Activated naive CD4-positive, alpha-beta T cell (primary cell): ENCODE measurements at places on chromosomes 3 and 15.

GRCh38 chr3:52705438-52705687, 228 bp downstream of the GLT8D1 start:
- peak; percentile 55 for DNase-seq

- DNase-seq = no peak
Measured at GRCh38 chr3:165466856-165467255, 270.7 kb upstream of the SLITRK3 start.

DNA sequence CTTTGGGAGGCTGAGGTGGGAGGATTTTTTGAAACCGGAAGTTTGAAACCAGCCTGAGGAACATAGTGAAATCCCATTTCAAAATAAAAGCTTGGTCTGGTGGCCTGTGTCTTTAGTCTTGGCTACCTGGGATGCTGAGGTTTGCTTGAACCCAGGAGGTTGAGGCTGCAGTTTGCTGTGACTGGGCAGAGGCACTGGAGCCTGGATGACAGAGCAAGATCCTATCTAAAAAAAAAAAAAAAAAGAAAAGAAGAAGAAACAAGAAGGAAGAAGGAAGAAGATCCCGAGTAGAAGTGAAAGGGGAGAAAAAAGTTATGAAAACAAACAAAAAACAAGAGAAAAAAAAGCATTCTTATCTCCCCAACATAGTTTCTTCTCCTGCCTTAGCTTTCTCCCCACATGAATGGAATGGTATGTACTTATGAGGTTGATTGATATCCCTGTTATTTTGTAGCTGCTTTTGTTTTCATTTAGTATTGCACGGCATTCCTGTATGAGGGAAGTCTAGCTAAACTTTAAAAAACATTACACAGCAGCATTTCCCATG, 42.4 kb downstream of the TMEM40 start:
- no peak for DNase-seq

GRCh38 chr3:122794779-122795673, at the start of gene SLC49A4:
SLC49A4 (plus strand) TSS chr3:122795069; CDS start chr3:122795193, 124 bp downstream.
- DNase-seq = no peak

DNA sequence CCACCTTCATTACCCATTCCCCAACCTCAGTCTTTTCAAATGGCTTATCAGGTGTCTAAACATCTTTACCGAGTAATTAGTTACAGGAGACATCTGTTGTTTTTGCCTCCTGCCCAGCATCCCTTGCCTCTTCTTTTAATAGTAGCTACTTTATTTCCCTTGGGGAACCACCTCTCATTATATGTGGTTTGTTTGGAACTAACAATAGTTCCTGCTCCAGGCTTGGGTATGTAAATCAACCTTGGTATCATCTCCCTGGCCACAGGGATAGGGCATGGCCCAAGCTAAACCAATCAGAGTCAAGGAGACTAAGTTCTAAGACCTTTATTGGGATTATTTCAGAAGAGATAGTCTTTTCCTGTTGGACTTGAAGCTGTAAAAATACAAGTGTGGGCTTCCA, 76.6 kb downstream of the ETV5 start:
- DNase-seq = no peak

DNA sequence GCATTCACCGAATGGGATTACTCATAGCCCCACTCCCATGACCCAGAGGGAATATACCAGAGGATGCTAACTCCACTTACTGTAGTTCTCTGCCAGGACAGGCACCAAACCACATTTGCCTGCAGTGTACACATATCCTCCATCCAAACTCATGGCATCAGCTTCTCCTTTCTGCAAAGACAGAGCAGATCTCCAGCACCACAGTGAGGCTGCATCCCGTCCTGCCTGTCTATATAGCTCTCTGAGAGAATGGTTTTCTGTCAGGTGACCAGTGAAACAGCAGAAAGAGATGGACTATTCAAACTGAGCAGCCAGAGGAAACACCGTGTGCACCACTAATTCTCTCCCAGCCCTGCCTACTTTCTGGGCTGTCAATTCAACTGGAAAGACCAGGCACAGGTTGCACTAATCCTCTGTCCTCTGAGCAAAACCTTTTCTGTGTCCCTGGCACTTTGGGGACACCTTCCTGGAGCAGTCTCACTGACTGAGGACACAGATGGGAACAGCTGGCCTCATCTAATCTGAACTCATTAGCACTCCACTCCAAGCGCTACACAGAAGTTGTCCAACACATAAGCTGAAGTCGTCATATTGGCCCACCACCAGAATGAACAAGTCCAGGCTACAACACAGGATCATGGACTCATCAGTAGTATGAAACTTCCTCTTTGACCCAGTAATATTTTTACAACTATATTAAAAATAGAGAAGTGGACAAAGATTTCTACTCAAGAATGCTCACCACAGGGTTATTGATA, 17.3 kb downstream of the LTF start:
- no peak for DNase-seq

- no peak for DNase-seq
Measured at GRCh38 chr3:186369217-186369616, 7.2 kb upstream of the DGKG start.

DNA sequence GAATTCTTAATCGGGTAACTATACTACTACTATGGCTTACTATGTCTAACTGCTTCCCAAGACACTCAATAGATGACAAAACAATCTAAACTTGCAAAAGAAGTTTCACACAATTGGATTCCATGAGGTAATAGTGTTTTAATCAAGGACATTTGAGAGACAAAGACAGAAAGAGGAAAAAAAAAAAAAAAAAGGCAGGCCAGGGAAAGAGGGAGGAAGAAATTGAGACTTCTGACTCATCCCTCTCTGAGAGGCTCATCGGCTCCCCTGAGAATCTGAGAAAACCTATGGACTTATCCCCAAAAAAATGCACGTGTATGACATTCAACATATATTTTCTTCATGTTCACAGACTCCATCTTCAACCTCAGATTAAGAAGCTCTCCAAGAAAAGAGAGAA, 61.0 kb downstream of the SCAPER start:
- no peak for DNase-seq

DNA sequence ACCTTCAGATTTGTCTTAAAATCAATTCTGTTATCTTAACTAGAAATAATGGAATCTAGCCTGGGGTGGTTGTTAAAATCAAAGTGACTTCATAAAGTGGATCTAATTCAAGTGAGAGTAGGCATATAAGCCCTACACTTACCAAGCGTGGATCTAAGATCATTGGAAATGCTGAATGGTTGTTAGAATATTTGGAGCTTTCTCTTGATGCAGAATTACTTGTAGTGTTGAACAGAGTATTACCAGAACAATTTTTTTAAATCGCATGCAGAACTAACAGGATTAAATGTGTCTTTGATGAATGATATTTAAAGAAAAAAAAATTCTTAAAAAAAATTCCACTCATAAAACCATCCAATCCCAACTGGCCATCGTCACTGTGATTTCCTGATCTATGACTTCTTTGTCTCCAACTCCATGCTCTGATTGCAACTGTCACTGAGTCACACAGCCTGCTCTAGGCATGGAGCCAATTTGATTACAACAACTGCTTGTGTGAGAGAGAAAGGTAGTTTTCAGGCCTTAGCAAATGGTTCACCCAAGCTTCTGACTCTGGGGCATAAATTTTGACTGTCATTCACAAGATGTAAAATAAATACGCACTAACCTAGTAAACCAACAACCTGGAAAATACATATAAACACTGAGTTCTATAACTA, 25.9 kb upstream of the SPRED1 start:
- DNase-seq = no peak

DNA sequence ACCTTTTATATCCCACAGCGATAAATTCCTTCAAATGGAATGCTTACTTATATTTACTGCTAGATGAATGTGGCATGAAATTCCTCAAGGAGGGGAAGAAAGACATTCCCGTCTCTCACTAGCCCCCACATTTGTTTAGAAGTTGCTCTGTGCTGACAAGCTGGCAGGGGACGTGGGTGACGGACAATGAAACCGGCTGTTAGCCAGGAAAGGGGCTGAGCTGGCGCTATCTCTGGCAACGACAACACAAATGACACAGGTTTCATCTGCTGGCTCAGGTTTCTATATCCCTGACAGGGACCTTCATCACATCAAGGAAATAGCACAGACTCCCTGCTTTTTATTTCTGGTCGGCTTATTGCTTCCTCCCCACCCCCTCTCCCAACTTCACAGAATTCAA, 15.8 kb downstream of the RUVBL1 start:
- DNase-seq = no peak

DNA sequence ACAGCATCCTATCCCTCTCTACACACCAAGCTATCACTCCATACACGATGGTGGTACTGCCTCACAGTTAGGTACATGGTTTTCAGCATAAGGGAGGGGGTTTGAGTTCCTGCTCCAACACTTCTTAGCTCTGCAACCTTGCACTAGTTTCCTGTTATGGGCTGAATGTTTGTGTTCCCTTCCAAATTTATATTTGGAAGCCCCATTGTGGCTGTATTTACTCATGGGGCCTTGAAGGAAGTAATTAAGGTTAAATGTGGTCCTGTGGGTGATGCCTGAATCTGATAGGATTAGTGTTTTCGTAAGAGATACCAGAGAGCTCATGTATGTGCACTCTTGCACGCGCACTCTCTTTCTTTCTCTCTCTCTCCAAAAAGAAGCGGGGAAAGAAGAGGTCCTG, 259.4 kb downstream of the RORA start:
- no peak for DNase-seq

DNA sequence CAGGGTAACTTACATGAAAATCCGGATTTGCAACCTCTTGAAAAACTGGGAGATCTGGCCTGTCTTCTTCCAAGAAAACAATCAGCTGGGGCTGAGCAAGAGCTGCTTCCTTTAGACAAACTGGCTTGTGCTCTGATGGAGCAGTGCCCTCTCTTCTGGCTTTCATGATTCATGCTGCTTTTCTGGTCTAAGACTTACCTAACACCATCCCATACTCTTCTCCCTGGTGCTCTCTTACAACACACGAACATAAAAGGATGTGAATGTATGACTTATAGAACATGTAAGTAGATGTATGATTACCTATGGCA, 9.9 kb downstream of the TJP1 start:
- DNase-seq = no peak

- no peak for DNase-seq
Measured at GRCh38 chr3:61820306-61820992, 259.1 kb downstream of the PTPRG start.

- no peak for DNase-seq
Measured at GRCh38 chr15:79221696-79222095, 60.8 kb upstream of the ANKRD34C start.

GRCh38 chr15:96053031-96053780, 277.3 kb upstream of the NR2F2 start:
- DNase-seq = no peak

DNA sequence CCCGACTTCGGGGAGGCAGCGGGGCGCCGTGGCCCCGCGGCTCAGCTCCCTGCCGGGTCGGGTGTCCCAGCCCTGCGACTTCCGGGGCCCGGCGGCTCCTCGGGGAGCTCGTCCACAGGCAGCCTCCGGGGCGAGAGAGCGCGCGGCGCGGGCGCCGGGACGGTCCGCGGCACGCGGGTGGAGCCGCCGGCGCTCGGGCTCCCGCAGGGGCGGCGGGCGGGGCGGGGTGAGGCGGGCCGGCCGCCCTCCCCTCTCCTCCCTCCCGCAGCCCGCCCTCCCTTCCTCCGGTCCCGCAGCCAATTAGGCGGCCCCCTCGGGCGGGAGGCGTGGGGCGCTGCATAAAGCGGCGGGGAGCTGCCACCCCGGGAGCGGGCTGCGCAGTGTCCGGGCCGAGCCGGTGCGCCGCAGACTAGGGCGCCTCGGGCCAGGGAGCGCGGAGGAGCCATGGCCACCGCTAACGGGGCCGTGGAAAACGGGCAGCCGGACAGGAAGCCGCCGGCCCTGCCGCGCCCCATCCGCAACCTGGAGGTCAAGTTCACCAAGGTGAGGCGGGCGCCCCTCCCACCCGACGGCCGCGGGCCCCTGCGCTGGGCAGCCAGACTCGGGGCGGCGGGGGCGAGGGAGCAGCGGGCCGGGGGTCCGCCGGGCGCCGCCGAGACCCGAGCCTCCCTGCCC, at the start of gene ALDH1A3:
TSS of gene ALDH1A3 (plus strand) at position 368 of the 675 bp plus-strand sequence. CDS start at position 445, 77 bp downstream.
- DNase-seq = no peak

DNA sequence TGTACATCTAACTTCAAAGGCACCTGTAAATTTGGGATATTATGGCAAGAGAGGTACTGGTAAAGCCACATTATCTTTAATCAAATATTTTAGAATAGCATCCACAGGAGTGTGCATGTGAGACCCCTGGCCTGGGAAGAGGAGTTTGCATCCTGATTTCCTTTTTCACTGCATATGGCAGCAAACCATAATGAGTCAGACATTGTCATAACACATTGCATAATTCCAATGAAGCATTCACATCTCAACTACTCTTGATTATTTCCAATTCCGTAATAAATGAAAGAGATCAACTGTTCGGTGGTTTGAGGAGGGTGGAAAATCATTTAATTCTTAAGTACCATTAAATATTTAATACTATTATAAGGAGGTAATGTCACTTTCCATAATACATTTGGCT, 215.0 kb downstream of the MECOM start:
- DNase-seq = no peak

- no peak for DNase-seq
Measured at GRCh38 chr3:64144241-64144900, 80.9 kb downstream of the PRICKLE2 start.

- DNase-seq = no peak
Measured at GRCh38 chr3:23949784-23950183, 4.7 kb downstream of the NR1D2 start.

- DNase-seq = no peak
Measured at GRCh38 chr15:43408789-43409188, 37.9 kb downstream of the TUBGCP4 start.

DNA sequence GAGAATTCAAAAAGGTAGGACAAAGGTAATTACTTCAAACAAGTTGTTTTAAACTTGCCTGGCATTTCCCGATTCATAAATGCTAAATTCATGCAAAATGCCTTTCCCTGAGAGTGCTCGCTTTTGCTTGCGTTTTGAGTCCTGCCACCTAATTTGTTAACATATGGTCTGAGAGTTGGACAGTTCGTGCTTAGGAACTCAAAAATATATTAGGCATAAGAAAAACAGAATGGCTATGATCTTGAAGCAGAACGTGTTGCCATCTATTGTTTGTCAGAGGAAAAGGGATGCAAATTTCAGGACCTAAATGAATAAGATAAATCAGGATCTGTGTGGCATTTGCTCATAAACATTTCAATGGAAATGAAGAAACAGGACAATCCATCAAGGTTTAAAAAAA, 195.8 kb downstream of the ZMAT3 start:
- DNase-seq = no peak

DNA sequence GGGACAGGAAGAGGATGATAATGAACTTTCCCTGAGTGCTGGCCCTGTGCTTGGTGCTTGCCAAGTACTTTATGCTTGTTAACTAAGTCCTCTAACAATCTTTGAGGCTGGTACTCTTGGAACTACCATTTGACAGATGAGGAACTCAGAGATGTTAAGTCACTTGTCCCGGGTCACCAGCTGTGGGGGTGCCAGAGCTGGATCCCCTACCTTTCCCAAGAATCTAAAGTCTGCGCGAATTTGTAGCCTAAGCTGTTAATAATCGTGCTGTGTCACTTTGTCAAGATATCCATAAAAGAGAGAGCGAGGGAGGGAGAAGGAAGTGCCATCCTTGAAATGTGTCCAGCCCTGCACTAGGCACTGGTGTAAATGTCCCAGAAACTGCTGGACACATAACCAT, 19.0 kb upstream of the ACOX2 start:
- no peak for DNase-seq

- DNase-seq = no peak
Measured at GRCh38 chr3:36744763-36745162, 19.6 kb downstream of the DCLK3 start.

GRCh38 chr3:54193093-54193492, 70.7 kb downstream of the CACNA2D3 start:
- DNase-seq = no peak

- DNase-seq = no peak
Measured at GRCh38 chr15:58852347-58852746, 81.1 kb downstream of the SLTM start.

- no peak for DNase-seq
Measured at GRCh38 chr3:154431043-154431442, 1.1 kb upstream of the GPR149 start.

- DNase-seq = no peak
Measured at GRCh38 chr3:54866251-54866650, 61.6 kb downstream of the LRTM1 start.
